Activated CD4-positive, alpha-beta T cell treated with anti-CD3 and anti-CD28 coated beads, Interleukin-2, amount 10 ng/mL, durations not matched to agents 7 days and 5 days (primary cell): ENCODE measurements at places on chromosomes 4 and X. TPM values are rescaled to one million over a fixed set of nuclear protein-coding genes. Genes with fewer than 3 reads are reported as not detected.
A peak's percentile ranks its signal among the peaks of the same experiment; 100 is the strongest.

- H3K27me3 ChIP-seq: peaks cover 15% of the 10 kb centered on the region
- H3K27ac ChIP-seq: no peak overlapping the region
- H3K36me3 ChIP-seq: no peaks in the 10 kb centered on the region
Measured at GRCh38 chr4:3487861-3488260, 24.8 kb downstream of the DOK7 start.

- DNase-seq: no peak
- no peak overlapping the region for H3K27ac ChIP-seq
- H3K4me1 ChIP-seq: no peaks in the 10 kb centered on the region
- H3K36me3 ChIP-seq: no peaks in the 10 kb centered on the region
- no peaks in the 10 kb centered on the region for H3K27me3 ChIP-seq
- H3K4me3 ChIP-seq: no peak overlapping the region
Measured at GRCh38 chr4:86286726-86287125, 73.1 kb downstream of the MAPK10 start.

NAA11 gene
- not detected for total RNA-seq

SPANXA2 gene
- not detected for total RNA-seq

- H3K27ac ChIP-seq: no peak overlapping the region
- H3K36me3 ChIP-seq: no peaks in the 10 kb centered on the region
- H3K4me3 ChIP-seq: no peak overlapping the region
- peaks cover 22% of the 10 kb centered on the region for H3K27me3 ChIP-seq
- no peaks in the 10 kb centered on the region for H3K4me1 ChIP-seq
Measured at GRCh38 chr4:53529025-53529424, 62.3 kb downstream of the LNX1 start.

DNA sequence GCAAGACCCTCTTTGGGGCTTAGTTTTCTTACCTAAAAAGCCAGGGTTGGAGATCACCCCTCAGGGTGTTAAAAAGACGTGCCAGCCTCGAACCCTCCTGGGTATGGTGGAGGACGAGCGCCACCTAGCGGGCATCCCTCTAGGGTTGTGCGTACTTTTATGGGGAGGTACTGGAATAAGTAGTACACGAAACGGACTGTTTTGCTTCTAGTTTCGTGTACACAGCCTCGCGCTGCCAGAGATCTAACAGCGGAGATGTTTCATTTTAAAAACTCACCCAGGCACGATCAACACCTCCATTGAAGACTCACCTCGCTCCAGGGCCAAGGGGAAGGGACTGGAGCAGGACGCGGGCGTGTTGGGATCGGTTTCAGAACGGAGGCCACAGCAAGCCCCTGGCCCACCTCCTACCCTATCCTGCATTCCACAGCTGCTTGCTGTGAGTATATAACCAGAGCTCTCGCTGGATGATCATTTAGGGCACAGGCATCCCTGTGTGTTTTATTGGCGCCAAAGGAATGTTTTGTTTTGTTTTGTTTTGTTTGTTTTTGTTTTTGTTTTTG, 4.8 kb upstream of the NKX3-2 start:
- H3K27me3 ChIP-seq: peaks cover 66% of the 10 kb centered on the region
- no peak overlapping the region for H3K27ac ChIP-seq

- no peak for DNase-seq
- H3K27ac ChIP-seq: no peak overlapping the region
- no peaks in the 10 kb centered on the region for H3K4me1 ChIP-seq
Measured at GRCh38 chrX:3216581-3217180, 129.8 kb downstream of the MXRA5 start.

TMEM128 gene
- 17.8 TPM for total RNA-seq

DNA sequence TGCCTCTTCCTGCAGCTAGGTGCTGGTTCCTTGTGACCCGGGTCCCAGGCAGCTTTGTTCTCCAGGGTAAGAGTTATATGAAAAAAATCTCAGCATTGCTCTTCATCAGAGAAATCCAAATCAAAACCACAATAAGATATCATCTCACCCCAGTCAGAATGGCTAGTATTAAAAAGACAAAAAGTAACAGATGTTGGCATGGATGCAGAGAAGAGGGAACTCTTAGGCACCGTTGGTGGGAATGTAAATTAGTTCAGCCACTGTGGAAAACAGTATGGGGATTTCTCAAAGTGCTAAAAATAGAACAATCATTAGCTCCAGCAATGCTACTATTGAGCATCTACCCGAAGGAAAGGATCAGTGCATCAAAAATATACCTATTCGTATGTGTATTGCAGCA, 61.5 kb downstream of the SORCS2 start:
- no peak overlapping the region for H3K4me3 ChIP-seq
- no peaks in the 10 kb centered on the region for H3K4me1 ChIP-seq
- no peak overlapping the region for H3K27ac ChIP-seq
- H3K36me3 ChIP-seq: no peaks in the 10 kb centered on the region
- no peaks in the 10 kb centered on the region for H3K27me3 ChIP-seq
- no peak for DNase-seq

UGT8 gene
- total RNA-seq: 0.12 TPM

- no peak overlapping the region for H3K27ac ChIP-seq
- no peak overlapping the region for H3K4me3 ChIP-seq
- DNase-seq: no peak
- H3K36me3 ChIP-seq: no peaks in the 10 kb centered on the region
- H3K4me1 ChIP-seq: no peaks in the 10 kb centered on the region
Measured at GRCh38 chrX:101232316-101232715, 12.7 kb downstream of the DRP2 start.

DNA sequence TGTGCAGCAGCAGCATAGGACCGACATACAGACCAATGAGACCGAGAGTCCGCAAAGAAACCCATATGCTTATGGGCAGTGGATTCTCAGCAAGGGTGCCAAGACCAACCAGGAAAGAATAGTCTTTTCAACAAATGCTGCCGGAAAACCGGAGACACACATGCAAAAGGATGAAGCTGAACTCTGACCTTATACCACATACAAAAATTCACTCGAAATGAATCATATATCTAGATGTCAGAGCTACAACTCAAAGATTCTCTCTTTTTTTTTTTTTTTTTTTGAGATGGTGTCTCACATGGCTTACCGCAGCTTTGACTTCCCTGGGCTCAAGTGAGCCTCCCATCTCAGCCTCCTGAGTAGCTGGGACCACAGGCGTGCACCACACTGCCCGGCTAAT, 16.0 kb upstream of the MXD4 start:
- H3K27me3 ChIP-seq: no peaks in the 10 kb centered on the region
- no peaks in the 10 kb centered on the region for H3K36me3 ChIP-seq
- peaks cover 26% of the 10 kb centered on the region for H3K4me1 ChIP-seq
- H3K4me3 ChIP-seq: no peak overlapping the region

- no peaks in the 10 kb centered on the region for H3K27me3 ChIP-seq
- H3K36me3 ChIP-seq: no peaks in the 10 kb centered on the region
- no peak overlapping the region for H3K27ac ChIP-seq
- DNase-seq: no peak
- no peak overlapping the region for H3K4me3 ChIP-seq
Measured at GRCh38 chrX:148024425-148025148, 43.5 kb downstream of the FMR1NB start.

DNA sequence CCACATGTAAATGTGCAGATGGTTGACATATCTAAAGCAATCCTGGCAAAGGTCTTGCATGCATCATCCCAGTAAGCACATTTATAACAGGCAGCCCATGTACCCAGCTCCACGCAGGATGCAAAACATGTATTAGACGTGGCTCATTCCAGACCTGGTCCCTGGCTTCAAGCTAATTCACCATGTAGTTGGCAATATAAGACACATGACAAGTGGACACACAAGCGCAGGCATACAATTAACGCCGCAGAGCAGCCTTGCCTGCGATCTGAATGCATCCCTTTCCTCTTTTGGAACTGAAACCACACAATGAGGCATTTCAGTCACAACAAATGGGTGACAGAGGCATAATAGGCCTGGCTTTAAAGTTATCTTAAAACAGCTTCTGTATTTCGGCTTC, 114.5 kb upstream of the TRIM2 start:
- peaks cover 9% of the 10 kb centered on the region for H3K27me3 ChIP-seq
- H3K27ac ChIP-seq: no peak overlapping the region
- peaks cover 16% of the 10 kb centered on the region for H3K4me1 ChIP-seq
- H3K4me3 ChIP-seq: no peak overlapping the region

DNA sequence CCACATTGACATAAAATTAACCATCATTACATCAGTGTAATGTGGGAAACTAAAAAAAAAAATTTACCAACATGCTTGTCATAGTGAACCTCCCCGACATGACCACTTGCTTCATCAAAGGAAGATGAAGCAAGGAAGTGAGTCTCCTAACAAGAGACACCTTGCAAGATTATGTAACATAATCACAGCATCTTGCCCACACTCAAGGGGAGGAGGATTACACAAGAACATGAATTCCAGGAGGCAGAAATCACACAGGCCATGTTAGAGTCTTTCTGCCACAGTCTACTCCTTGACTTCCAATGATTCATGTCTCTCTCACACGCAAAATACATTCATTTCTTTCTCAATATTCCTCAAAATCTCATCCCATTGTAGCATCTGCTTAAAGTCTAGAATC, 93.3 kb downstream of the AKAP4 start:
- H3K27me3 ChIP-seq: peaks cover 2% of the 10 kb centered on the region
- no peaks in the 10 kb centered on the region for H3K36me3 ChIP-seq
- no peak overlapping the region for H3K27ac ChIP-seq
- no peak overlapping the region for H3K4me3 ChIP-seq

DNA sequence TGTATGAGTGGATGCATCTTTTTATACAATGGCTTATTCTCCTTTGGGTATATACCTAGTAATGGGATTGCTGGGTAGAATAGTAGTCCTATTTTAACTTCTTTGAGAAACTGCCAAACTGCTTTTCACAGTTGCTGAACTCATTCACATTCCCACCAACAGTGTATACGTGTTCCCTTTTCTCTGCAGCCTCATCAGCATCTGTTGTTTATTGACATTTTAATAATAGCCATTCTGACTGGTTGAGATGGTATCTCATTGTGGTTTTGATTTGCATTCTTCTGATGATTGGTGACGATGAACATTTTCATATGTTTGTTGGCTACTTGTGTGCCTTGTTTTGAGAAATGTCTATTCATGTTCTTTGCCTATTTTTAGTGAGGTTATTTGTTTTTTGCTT, 687.0 kb upstream of the EPHA5 start:
- DNase-seq: no peak
- H3K4me1 ChIP-seq: no peaks in the 10 kb centered on the region

DNA sequence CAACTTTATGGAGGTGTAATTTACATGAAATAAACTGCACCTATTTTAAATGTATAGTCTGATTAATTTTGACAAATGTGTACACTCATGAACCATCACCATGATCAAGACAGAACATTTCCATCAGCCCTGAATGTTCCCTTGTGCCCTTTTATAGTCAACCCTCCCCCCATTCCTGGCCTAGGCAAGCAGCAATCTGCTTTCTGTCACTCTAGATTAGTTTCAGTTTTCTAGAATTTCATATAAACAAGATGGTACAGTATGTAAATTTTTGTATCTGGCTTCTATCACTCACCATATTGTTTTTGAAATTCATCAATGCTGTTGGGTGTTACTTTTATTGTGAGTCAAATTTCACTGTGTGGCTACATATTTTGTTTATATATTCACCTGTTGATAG, 234.2 kb upstream of the RPS6KA3 start:
- no peaks in the 10 kb centered on the region for H3K36me3 ChIP-seq
- H3K27ac ChIP-seq: no peak overlapping the region
- H3K4me1 ChIP-seq: peaks cover 25% of the 10 kb centered on the region
- H3K4me3 ChIP-seq: no peak overlapping the region

SLC10A6 gene
- not detected for total RNA-seq

- peak overlapping the region; percentile 44 for H3K4me3 ChIP-seq
- no peaks in the 10 kb centered on the region for H3K36me3 ChIP-seq
- H3K27me3 ChIP-seq: peaks cover 34% of the 10 kb centered on the region
Measured at GRCh38 chr4:3368841-3369760, 72.7 kb upstream of the HGFAC start.

PRR32 gene
- total RNA-seq: not detected

DNA sequence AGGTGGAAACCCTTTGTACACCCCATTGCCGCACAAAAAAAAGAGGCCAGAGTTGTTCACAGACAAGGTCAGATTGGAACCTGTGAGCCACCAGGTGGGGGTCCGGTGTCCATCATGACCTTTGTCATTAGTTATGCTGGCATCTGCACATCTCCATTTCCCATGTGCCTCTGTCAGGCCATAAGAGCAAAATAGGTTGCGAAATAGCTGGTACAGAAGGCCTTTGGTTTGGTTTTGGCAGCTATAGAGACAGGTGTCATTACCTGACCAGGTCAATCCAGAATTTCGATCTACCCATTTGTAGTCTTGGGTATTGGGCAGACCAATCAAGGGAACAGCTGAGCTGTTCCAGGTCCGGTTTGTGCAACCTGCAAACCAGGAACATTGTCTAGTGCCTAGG, 6.6 kb downstream of the ERVMER34-1 start:
- no peak for DNase-seq
- no peak overlapping the region for H3K27ac ChIP-seq
- H3K4me1 ChIP-seq: peaks cover 2% of the 10 kb centered on the region
- H3K4me3 ChIP-seq: no peak overlapping the region
- H3K36me3 ChIP-seq: no peaks in the 10 kb centered on the region
- H3K27me3 ChIP-seq: peaks cover 10% of the 10 kb centered on the region

GRCh38 chrX:110951472-110952269, 144.3 kb upstream of the PAK3 start:
- no peak overlapping the region for H3K4me3 ChIP-seq
- H3K36me3 ChIP-seq: no peaks in the 10 kb centered on the region
- H3K4me1 ChIP-seq: no peaks in the 10 kb centered on the region
- DNase-seq: no peak

JADE3 gene
- 0.96 TPM for total RNA-seq

DOCK11 gene
- total RNA-seq: 77.8 TPM

TEX11 gene
- not detected for total RNA-seq

DNA sequence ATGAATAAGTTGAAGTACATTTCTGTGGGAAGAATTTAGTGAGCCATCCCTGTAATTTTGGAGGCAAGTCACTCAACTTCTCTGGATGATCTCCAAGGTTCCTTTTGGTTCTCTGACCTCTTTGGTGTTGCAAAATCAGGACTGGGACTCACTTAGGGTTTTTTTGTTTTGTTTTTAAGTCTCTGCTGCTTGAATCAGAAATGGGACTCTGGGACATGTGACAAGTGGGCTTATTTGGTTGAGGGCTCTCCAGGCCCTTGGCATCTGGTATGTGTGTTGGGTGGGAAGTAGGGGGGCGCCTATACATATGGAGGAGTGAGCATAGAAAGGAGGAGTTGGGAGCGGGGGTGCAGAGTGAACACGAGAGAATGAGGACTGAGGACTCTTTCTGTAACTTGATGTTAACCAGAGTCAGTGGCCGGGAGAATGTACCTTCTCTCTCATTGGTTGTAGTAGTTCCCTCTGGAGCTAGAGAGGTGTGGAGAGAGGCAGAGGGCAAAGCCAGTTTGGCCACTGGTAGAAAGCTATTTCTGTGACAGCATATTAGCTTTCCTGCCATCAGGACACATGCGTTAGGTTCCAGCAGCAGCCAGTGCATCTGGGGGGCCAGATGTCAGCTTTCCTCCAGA, 1.9 kb downstream of the ARHGAP10 start:
- peaks cover 14% of the 10 kb centered on the region for H3K27me3 ChIP-seq
- H3K36me3 ChIP-seq: no peaks in the 10 kb centered on the region
- H3K27ac ChIP-seq: no peak overlapping the region
- peaks cover 44% of the 10 kb centered on the region for H3K4me1 ChIP-seq

DNA sequence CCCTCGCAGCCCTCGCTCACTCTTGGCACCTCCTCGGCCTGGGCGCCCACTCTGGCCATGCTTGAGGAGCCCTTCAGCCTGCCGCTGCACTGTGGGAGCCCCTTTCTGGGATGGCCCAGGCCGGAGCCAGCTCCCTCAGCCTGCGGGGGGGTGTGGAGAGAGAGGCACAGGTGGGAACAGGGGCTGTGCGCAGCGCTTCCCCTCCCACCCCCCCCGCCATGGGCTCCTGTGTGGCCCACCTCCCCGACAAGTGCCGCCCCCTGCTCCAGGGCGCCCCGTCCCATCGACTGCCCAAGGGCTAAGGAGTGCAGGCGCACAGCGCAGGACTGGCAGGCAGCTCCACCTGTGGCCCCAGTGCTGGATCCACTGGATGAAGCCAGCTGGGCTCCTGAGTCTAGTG, 220.2 kb downstream of the STPG2 start:
- H3K27ac ChIP-seq: no peak overlapping the region
- H3K36me3 ChIP-seq: no peaks in the 10 kb centered on the region
- H3K4me1 ChIP-seq: no peaks in the 10 kb centered on the region
- no peaks in the 10 kb centered on the region for H3K27me3 ChIP-seq
- H3K4me3 ChIP-seq: no peak overlapping the region
- no peak for DNase-seq
